ENCODE measurements at places on chromosomes 1 and 21.
A peak's percentile ranks its signal among the peaks of the same experiment; 100 is the strongest.

GRCh38 chr1:117231748-117232373 is 21.1 kb upstream of the VTCN1 start:
- DNase-seq = no peak

- DNase-seq = peak; percentile 85
Observed at GRCh38 chr1:48471691-48472576, at the start of gene SPATA6. SPATA6 (minus strand) TSS chr1:48472204; CDS start chr1:48472008, 196 bp downstream.

- DNase-seq = no peak
Observed at GRCh38 chr1:61318319-61319125, 236.2 kb downstream of the NFIA start.

DNA sequence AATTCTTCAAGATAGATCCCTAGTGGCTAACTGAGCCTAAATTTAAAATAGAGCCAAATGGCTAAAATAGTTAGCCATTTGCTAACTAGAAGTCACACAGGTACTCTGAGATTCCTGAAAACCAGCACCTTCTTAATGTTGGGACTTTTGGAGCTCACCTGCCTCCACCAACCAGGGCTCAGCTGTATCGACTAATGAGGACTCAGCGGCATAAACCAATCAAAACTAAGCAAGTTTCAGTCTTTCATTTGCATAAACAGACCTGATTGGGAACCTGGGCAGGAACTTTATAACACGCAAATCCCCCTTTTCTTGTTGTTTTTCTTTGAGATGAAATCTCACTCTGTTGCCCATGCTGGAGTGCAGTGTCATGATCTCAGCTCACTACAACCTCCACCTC is 28.5 kb downstream of the TNFRSF9 start:
- no peak for DNase-seq

- no peak for DNase-seq
Observed at GRCh38 chr1:81733480-81733879, 67.3 kb upstream of the ADGRL2 start.

DNA sequence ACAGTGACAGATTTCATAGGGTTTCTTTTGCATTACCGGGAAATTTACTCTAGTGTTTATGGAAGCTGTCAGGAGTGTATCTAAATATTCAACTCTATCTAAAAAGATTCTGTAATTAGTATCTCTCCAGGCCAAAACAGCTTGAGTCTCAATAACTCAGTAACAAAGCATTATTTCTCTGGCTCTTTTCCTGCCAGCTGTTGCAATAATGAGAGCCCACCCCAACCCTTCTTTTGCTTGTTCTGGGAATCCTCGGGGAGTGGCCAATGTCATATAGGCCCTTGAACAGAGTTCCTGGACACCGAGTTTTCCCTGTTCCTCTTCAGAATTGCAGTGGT is 120.1 kb upstream of the SGIP1 start:
- no peak for DNase-seq

- no peak for DNase-seq
Observed at GRCh38 chr1:70358921-70359564, 4.5 kb upstream of the ANKRD13C start.

DNA sequence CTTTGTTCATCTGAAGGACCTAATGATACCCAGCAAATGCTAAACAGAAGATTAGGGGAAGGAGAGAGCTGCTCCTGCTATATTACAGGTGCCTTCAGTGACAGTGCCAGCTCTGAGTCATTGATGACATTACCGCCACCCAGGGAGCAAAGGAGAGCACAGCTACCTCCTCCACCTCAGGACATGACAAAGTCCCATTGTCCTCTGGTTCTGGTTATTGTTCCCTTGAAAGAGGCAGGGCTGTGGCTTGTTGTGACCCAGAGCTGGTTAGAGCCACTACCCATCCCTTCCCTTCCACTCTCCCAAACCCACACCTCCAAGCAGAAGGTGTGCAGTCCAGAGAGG is 363.5 kb upstream of the DUSP10 start:
- DNase-seq = no peak

DNA sequence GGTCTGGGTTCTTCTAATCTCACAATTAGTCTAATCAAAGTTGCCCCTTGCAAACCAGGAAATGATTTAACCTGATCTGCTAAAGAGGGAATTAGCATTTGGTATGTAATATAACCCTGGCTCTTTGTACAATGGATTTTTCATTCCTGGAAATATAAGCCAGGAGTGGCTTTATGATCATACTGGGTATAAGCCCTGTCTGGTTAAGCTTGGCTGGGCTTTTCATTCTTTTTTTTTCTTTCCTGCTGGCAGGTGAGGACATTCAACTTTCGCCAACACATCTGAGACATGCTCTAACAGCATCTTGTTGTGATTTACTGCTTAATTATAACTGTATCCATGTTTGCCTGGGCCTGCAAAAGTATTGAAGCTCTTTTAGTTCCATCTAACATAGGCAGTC is 20.4 kb upstream of the SDE2 start:
- DNase-seq = no peak

DNA sequence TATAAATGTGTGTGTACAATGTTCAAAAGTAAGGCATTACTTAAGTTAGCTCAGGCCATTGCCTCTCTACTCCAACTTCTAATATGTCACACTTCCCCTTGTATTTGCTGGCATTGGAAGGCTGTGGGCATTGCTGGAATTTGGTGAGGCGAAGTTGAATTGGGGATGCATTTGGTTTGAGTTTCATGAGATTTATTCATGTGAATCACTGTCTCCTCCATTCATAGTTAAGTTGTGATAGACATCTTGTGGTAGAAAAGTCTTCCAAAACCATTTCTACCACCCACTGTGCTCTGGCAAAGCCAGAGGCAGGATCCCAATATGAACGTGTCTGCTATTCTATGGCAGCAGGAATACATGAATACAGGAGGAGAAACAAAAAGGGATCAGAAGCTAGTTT is 397.8 kb upstream of the USP24 start:
- no peak for DNase-seq

GRCh38 chr1:1157914-1158710 is 15.6 kb upstream of the TTLL10 start:
- peak; percentile 5 for DNase-seq

GRCh38 chr1:199855580-199855979 is 171.9 kb upstream of the NR5A2 start:
- DNase-seq = peak; percentile 18

- DNase-seq = no peak
Observed at GRCh38 chr1:197862221-197862620, 40.2 kb upstream of the C1orf53 start.

GRCh38 chr21:28789523-28789922 is 203.2 kb downstream of the LTN1 start:
- DNase-seq = no peak

DNA sequence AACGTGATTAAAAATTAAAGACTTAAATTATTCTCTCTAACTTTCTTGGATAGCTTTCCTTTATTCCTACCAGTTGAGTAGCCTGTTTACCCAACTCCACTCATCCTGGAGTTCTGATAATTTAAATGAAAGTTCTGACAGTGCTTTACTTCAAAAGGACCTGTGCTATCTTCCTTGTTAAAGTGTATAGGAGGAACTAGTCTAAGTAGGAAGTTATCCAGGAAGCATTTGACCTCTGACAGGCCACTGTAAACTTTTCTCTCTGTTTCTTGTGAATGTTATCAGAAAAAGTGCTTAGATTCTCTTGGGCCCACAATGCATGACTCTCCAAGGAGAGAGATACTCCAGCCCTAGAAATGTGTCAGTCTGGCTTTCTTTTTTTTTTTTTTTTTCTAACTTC is 9.2 kb downstream of the UAP1 start:
- no peak for DNase-seq

DNA sequence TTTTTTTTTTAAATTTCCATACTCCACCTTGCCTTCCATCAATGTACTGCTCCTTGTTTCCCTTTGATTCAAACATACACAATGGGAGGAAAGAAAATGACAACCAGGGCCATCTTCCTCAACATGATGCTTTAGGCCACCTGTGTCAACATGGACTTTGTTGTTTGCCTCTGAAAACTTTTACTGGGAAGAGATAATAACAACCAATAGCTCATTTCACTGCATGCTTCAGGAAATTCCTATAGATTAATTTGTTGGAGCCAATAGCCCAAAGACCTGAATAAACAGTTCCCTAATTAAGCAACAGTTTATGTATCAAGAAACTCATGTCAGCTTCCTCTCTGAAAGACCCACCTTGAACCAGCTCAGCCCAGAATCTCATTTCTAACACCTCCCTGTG is 3.2 kb downstream of the KRTAP15-1 start:
- DNase-seq = no peak

All from GM04504 (cell line).